CD4-positive, alpha-beta T cell (primary cell): ENCODE measurements at places on chromosomes 7 and 10.

GRCh38 chr10:78910886-78911285 lies 157.9 kb upstream of the ZMIZ1 start:
- peaks cover 2% of the 10 kb centered on the region for H3K27me3 ChIP-seq
- no peak overlapping the region for H3K27ac ChIP-seq
- DNase-seq = no peak
- H3K4me1 ChIP-seq = no peaks in the 10 kb centered on the region
- no peaks in the 10 kb centered on the region for H3K36me3 ChIP-seq

GRCh38 chr7:2068693-2069471 lies 163.9 kb downstream of the MAD1L1 start:
- no peak for DNase-seq
- H3K4me3 ChIP-seq = no peak overlapping the region
- H3K27me3 ChIP-seq = no peaks in the 10 kb centered on the region
- no peaks in the 10 kb centered on the region for H3K36me3 ChIP-seq

DNA sequence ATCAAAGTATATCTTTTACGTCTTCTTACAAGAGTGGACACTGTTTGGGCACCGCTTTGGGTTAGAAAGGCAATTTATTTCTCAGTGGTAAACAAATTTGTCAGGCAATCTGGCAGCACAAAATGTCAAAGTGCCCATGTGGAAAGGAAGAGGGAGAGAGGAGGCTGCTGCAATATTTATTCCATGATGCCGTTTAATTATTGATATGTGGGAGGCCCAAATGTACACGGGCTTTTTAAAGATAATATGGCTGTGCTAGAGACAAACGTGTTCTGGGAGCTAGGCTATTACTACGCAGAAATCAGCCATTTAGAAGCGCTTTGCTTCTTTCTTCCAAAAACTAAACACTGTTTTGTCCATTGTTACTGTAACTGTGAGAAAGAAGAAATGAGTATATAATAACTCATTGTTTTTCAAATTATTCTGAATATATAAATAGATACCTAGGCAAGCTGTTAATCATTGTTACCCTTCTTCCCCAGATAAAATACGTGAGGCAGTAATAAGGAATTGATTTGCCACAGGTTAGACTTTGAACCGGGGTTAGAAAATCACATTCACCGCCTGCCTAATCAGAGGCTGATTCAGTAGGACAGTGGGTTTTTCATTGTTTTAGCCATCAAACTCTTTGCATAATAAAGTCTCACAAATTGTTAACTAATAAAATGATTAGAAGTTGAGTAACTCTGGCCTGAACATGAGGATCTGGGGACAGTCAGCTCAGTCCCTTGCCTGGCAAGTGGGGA lies 116.5 kb upstream of the FRMD4A start:
- no peaks in the 10 kb centered on the region for H3K4me1 ChIP-seq
- H3K36me3 ChIP-seq = no peaks in the 10 kb centered on the region
- H3K27ac ChIP-seq = no peak overlapping the region
- no peaks in the 10 kb centered on the region for H3K27me3 ChIP-seq

- H3K27me3 ChIP-seq = no peaks in the 10 kb centered on the region
- no peak overlapping the region for H3K4me3 ChIP-seq
- H3K36me3 ChIP-seq = no peaks in the 10 kb centered on the region
Observed at GRCh38 chr7:144011458-144012230, 11.5 kb downstream of the OR6B1 start.
